ENCODE measurements at places on chromosomes 6 and 20. TPM values are rescaled to one million over a fixed set of nuclear protein-coding genes. Genes with fewer than 3 reads are reported as not detected.

TXLNB gene
- 0.47 TPM for total RNA-seq

PPP1R14C gene
- total RNA-seq = not detected

IRAK1BP1 gene
- total RNA-seq = 1.1 TPM

LAMA2 gene
- 0.47 TPM for total RNA-seq

DNA sequence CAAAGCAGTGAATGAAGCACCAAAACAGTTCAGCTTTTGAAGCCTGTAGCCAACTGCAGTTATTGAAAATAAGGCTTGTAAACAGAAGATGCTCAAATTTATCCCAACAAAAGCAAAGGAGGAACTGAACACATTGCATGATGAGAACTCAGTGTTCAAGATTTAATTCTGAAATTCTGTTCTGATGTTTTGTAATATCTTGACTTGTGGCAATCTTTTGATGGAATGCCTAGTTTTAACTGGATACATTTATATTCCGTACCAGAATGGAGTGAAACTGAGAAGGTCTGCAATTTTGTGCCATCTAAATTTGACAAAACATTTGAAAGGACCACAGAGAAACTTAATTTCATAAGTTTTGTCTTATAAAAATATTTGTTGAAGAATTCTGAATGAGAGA is 17.5 kb downstream of the FYN start:
- no peak for DNase-seq

DNA sequence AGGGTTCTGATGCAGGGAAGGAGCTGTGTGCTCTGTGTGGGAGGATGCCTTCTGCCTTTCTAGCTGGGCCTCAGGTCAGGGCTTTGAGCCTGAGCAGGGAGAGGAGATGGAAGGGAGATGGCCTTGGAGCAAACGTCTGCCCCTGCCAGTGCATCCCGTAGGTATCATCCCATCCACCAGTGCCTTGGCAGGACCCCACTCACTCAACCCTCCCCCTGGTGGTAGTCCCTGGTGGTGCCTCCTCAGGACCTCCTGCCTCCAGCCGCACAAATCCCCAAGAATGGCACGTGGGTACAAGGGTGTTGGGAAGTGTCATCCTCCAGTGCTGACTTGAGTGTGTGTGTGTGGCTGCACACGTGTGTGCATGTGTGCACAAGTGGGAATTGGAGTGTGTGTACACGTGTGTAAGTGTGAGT is 23.1 kb upstream of the MICB start:
- DNase-seq = no peak

TCF21 gene
- not detected for total RNA-seq

DNA sequence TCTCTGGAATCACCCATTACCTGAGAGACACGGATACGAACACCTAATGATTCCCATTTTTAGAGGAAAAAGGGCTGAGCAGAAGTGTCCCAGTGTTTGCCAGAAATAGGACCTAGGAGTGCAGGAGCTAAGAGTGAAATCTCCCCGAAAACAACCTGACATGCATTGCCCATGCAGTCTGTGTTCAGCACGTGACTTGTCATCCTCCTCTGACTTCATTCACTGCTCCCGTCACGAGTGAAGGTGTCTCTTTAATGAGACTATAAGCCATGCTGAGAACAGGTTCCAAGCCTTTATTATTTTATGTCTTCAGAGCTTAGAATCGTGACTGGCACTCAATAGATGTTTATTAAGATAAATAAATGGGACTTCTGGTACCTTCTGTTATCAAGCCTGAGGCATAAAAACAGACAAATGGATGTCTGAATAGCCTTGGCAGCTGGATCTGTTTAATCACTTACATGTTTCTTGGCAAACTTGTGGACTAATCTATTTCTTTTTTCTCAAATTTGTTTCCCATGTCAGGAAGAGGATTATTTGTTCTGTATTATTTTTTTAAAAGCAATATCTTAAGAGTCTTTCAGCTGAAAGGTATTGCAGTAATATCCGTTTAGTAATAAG is 3.7 kb upstream of the MLIP start:
- DNase-seq = no peak

GRCh38 chr6:170144571-170145271 is 146.2 kb downstream of the DLL1 start:
- no peak for DNase-seq

DNA sequence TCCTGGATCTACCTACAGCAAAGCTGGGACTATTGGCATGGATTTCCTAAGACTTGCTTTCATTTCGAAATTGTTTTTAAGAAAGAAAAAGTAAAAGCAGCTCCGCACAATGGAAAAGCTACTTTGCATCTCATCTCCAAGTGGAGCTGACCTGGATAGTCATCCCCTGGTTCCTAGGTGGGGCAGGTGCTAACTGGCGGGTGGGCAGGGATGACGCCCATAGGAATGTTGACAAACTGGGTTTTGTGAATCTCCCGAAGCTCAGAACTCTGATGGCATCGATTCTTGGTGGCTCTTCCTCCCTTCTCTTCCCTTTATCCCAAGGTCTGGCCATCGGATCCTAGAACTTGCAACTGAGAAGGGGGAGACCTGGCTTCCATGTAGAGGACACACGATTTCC is 12.4 kb upstream of the EZR start:
- DNase-seq = no peak

DNA sequence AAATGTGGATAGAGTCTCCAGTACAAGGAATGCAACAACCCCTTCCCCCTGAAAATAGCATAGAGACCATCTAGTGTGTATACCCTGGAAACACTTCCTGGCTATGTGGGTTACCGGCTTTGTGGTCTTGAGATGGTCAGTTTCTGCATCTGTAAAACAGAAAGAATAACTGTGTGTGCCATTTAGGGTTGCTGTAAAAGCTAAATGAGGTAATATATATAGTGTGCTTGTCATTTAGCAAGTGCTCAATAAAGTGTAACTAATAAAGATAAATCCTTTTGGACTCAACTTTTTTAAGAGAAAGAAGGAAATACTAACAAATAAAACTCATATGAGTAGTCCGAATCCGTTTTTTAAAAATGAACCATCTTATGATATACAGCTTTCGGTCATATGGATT is 109.1 kb downstream of the SOBP start:
- DNase-seq = no peak

GRCh38 chr6:21026576-21027273 is 492.5 kb downstream of the CDKAL1 start:
- DNase-seq = no peak

SIM1 gene
- total RNA-seq = 0.64 TPM
